HS-27A (cell line): ENCODE measurements at places on chromosomes 11 and 22.

- no peak for DNase-seq
Measured at GRCh38 chr11:28303477-28304191, 195.4 kb downstream of the METTL15 start.

DNA sequence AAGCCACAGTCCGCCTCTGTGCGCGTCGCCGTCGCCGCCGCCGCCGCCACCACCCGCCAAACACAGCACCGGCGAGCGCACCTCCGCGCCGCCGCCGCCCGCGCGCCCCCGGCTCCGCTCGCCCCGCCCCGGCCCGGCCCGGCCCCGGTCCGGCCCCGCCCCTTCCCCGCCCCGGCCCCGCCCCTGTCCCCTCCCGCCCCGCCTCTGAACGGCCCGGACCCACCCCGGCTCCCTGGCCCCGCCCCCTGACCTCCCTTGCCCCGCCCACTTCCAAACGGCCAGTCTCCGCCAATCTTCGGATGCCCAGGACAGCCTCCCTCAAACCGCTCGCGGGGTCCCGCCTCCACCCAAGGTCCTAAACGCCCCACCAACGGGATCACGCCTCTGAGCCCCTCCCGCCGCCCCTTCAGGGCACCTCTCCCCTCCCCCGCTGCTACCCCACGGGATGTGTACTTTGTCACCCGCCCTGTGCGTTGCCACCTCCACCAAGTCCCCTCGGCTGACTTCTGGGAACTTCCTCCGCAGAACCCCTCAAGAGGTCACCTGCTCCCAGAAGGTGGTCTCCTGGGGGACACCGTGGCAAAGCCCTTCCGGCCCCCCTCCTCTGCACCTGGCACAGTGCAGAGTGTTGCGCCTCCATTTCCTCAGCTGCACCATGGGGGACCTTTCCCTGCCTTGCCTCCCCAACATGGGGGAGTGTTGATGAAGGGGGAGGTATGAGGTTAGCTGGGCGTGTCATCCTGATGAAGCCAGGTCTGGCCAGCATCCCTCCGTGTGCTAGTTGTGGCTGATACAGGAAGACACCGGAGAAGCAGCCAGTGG lies at the start of gene KIAA0930:
KIAA0930 (minus strand) TSS at position 85 of the 822 bp plus-strand sequence. CDS start 191 bp downstream, outside the sequence.
- no peak for DNase-seq

DNA sequence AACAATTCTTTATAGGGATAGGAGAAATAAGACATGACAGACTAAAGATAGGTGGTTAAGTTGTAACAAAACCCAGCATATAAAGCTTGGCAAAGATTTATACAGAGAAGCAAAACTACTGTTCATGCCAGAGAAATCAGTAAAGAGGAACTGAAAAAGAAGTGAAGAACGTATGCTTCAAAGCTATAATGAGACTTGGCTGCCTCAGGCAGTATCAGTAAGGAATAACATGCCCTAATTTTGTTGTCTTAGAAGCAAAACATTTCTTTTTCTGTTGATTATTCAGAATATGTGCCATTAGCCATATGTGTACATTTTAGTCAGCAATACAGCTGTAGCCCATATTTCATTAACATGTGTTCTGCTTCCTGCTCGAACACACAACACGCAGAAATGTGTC lies 403.2 kb downstream of the NELL1 start:
- DNase-seq: no peak

DNA sequence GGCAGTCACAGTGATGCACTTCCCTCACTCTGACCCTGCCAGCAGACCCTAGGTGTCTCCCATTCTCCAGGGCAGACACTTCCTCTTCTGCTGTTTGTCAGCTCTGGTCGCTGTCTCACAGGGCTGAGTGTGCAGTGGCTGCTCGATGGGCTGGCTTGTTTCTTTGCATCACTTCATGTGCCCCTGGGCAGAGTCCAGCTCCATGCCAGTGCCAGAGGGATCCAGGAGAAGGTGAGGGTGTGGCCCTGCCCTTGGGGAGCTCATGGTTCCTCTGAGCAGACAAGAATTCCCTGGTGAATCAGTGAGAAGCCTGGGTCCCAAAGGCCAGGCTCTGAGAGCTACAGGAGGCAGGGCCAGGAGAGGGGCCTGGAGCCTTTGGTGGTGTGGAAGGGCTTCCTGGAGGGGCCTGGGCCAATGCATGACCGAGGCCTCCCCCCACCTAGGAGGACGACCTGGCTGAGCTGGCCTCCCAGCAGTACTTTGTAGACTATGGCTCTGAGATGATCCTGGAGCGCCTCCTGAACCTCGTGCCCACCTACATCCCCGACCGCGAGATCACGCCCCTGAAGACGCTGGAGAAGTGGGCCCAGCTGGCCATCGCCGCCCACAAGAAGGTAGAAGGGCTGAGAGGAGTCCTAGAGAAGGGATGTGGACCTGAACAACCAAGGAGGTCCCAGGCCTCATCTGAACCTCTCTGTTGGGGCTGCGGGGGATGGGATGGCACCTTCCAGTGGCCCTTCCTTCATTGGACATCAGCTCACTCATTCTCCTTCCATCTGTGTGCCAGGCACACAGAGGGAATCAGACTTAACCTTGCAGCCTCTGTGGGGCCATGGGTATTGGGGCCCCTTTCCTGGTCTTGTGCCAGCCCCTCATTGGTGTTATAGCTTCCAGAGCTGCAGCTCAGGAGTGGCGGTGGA lies 66.1 kb downstream of the MYO7A start:
- no peak for DNase-seq

GRCh38 chr11:15967166-15967565 lies 389.2 kb downstream of the SOX6 start:
- DNase-seq: no peak

DNA sequence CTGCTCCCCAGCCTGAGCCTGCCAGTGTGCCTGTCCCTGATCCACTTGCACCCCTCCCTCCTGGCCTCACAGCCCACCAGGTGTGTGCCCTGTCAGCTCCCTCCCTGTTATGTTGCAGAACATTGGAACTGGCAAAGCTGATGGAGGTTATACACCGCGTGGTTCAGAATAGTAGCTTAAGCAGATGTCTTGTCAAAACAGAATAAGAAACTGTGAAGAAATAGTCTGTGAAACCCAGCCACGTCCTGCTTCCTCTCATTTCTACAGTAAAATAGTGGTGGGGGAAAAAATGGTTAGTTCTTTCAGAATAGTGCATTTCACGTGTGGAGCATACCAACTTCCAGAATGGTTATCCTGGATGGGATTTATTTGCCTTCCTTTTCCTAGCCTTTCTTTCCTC lies 161.2 kb upstream of the NAV2 start:
- DNase-seq: no peak

GRCh38 chr11:73797457-73797856 lies 9.8 kb downstream of the MRPL48 start:
- DNase-seq: no peak

DNA sequence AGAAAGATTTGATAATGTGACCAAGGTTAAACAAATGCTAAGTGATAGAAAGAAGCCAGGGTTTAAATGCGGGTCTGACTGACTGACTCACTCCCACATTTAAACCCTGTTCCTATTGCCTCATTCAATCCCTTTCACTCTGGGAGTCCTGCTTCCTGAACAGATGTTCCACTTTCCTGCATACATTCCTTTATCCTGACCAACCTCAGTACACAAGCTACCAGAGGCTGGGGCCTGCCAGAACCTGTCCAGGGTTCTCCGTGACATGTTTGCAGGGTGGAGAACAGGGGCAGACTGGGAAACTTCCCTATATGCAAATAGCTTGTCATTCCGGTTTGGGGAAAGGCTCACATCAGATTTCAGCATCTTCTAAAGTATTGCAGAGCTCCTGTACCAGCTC lies 3.0 kb upstream of the ANKK1 start:
- DNase-seq: peak; percentile 8

GRCh38 chr11:90252053-90252452 lies 29.2 kb upstream of the CHORDC1 start:
- no peak for DNase-seq
